Inflammatory macrophage (primary cell): ENCODE measurements at places on chromosomes 5 and 9.

DNA sequence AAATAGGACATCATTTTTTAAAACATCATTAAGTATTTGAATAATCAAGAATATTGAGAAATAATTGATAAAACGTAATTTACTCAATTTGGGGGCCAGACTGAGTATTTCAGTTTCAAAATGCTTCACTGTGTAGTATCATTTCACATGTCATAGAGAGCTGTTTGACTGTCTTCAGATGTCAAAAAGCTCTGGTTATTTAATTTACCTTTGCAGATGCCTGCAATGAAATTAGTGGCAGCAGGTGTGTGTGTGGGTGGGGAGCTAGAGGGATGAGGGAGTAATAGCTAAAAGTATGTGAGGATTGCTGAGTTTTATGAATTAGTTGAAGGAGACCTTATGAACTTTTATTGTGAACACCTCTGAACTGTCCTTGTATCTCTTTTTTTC, 567.2 kb upstream of the MEF2C start:
- no peak for DNase-seq

DNA sequence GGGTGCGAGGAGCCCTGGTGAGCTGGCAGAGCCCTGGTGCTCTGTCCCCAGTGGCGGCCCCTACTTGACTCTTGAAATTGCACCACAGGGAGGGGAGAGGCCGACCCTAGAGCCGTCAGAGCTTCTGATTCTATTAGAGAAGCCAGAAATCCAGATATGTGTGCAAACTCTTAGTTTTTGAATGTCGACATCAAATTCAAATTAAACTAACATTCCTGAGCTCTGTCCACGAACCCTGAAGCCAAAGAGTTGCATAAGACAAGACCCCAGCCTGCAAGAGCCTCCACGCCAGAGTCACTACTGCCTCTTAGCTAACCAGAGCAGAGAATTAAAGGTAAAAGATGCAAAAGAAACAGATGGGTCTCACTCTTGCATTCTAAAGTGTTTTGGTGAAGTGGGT, 29.8 kb upstream of the MSX2 start:
- no peak for DNase-seq

GRCh38 chr9:21398955-21399489, 9.9 kb upstream of the IFNA8 start:
- no peak for DNase-seq

- DNase-seq, result no peak
Measured at GRCh38 chr9:100690438-100690837, 112.6 kb downstream of the CAVIN4 start.

DNA sequence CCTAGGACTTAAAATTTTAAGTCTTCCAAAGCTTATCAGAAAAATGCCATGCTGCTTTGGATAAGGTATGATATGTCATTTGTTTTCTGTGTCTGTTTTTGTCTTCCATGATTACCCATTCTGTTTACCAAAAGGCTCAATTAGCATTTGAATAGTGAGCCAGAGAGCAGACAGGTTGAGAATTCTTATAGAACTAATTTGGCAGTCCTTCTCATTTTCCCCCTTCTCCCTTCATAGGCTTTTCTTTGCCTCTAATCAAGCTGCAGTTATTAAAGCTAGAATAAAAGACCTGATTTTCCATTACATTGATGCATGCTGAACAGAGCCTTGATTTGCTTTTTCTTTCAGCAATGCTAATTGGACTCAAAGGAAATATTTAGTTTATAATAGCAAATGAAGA, 993.0 kb downstream of the MAT2B start:
- DNase-seq, result no peak
